ENCODE measurements at places on chromosomes 2 and 18.

- DNase-seq: no peak
Measured at GRCh38 chr2:234559609-234560008, 62.7 kb upstream of the ARL4C start.

GRCh38 chr2:219670386-219670785 is 43.0 kb downstream of the SLC4A3 start:
- no peak for DNase-seq

GRCh38 chr2:133362061-133362476 is 206.2 kb downstream of the NCKAP5 start:
- DNase-seq: no peak

- DNase-seq: no peak
Measured at GRCh38 chr2:35978218-35978617, 377.4 kb upstream of the CRIM1 start.

- DNase-seq: no peak
Measured at GRCh38 chr18:56461151-56461550, 177.2 kb downstream of the TXNL1 start.

GRCh38 chr18:68623342-68623741 is 91.6 kb downstream of the TMX3 start:
- peak; percentile 60 for DNase-seq

DNA sequence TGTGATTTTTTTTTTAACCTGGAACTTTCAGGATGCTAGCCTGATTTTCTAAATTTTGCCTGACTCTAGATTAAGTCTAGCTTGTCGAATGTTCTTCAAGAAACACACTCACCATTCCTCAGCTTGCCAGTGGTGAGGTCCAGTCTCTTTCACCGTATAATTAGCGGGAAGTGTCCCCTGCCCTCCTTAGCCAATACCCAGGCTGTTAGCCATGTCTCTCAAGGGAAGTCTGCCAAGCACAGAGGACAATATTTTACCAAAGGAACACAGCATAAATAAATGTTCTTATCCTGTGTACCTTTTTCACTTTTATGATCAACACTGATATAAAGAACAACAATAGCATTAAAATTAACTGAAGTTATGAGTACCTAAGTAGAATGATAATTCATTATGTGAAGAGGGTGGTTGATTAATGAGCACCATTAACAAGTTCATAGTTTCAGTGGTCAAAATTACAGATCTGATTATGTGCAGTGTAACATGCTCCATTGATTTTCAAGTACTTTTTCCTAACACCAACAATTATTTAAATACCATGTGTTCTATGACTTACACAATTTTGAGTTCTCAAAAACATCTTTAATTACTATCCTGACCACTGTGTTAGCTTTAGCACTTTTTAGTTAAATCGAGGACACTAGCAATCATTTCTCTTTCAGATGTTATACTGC is 445.8 kb upstream of the RAB12 start:
- DNase-seq: no peak

DNA sequence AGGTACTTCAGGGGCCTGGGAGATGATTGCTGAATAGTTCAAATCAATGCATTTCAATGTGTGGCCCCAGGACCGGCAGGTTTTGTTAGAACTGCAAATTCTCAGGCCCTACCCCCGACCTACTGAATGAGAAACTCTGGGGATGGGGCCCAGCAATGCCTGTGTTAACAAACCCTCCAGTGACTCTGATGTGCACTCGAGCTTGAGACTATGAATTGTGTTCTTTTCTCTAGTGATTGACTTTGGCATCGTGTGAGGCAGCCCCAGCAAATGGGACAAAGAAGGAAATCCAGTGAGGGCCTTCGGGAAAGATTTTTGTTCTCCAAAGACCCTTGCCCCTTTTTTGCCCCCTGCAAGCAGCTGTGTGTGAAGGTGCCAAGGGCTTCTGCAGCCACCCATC is 22.4 kb downstream of the ALK start:
- no peak for DNase-seq

DNA sequence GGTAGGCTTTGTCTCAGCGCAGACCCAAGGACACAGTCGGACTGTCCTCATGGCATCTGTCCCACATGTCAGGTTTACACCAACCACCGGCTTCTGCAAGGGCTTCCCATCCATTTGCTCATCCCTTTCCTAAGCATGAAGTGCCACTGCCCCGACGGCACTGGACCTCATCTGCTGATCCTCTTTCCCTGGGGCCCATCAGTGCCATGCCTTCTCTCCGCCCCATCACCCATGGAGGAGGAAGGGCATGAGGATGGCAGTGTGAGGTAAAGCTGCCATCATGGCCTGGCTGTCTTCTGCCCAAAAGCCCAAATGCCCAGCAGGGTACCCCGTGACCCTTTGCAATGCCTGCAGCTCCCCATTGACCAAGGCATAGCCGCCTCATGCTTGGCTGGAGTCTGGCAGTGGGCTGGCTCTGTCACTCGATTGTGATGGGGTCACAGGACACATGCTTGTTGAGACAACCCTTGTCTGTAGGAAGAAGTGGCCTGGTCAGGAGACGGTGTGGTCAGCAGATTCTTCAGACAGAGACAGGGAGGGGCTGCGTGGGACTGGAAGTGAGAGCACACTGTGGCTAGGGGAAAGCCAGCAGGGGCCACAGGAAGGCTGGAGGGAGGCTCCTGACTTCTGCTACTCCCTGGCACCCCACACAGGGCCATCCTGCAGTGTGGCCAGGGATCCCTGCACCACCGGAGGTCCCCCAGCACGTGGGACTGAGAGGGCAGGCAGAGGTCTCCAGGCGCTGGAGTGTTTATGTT is 493.7 kb upstream of the HS6ST1 start:
- no peak for DNase-seq

DNA sequence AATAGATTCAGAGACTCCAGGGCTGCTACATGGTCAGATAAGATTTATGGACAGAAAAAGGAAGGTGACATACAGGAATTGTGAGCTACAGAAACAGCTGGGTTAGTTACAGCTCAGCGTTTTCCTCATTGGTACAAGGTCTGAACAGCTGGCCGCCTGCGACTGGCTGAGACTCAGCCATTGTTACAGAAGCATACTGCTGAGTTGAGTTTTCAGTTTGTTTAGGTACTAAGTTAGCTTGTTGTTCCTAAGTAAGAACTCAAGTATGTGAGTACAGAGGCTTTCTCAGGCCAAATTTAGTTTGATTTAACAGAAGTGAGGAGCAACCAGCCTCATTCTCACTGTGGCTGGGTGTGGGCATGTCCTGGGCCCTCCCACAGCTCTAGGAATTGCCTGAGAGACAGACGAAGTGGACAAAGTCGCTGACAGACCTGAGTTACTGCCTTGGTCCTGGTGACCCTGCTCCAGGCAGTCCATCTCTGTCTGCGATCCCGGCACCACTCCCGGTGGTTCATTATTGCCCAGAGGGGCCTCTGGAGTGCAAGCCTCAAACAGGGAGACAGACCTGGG is 27.8 kb upstream of the RHOB start:
- no peak for DNase-seq
